ENCODE measurements at places on chromosomes 2 and 18. TPM values are rescaled to one million over a fixed set of nuclear protein-coding genes. Genes with fewer than 3 reads are reported as not detected.
A peak's percentile ranks its signal among the peaks of the same experiment; 100 is the strongest.

DCC gene
- 4.4 TPM for total RNA-seq

CD8B2 gene
- total RNA-seq, result 0.65 TPM

GRCh38 chr2:230503798-230504197 lies 87.8 kb downstream of the SP100 start:
- no peak for DNase-seq

DNA sequence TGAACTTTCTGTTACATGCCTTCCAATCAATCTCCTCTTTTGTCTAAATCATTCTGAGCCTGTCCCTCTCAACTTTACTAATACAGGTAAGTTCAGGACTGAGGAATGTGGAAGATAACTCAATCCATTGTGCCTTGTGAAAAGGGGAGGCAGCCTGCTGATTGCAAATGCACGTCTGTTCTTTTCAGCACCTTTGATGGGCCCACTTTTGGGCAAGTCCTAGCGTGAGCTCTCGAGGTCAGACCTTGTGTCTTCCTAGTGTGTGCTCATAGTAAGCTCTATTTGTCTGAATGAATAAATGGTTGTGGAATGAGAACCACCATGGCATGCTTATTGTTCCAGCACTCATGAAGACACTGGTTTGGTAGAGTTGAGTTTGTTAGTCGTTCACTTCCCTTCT lies 50.4 kb upstream of the REL start:
- DNase-seq, result no peak

DNA sequence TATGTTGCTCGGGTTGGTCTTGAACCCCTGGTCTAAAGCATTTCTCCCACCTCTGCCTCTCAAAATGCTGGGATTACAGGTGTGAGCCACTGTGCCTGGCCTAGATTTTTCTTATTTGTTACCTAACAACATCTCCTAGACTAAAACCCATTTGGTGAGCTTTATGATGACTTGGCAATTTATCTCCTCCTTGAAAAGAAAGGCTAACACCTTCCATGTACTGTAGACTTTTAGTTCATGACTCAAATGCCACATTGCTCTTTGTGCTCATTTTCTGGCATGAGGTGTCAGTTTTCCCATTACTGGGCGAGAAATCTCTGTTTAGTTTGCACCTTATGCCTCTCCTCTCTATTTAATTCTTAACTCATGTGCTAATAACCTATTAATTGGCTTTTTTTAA lies 12.3 kb upstream of the SERPINB5 start:
- DNase-seq, result no peak

DNA sequence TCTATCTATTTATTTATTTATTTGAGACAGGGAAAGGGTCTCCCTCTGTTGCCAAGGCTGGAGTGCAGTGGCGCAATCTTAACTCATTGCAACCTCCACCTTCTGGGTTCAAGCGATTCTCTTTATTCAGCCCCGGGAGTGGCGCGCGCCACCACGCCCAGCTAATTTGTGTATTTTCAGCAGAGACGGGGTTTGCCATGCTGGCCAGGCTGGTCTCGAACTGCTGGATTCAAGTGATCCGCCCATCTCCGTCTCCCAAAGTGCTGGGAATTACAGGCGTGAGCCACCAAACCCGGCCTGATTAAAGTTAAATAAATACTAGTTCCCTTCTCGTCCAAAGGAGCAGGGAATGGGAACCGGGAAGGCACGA lies 4.2 kb upstream of the CTDSP1 start:
- no peak for DNase-seq

GRCh38 chr18:73688851-73689711 lies 458.6 kb downstream of the FBXO15 start:
- no peak for DNase-seq

DNA sequence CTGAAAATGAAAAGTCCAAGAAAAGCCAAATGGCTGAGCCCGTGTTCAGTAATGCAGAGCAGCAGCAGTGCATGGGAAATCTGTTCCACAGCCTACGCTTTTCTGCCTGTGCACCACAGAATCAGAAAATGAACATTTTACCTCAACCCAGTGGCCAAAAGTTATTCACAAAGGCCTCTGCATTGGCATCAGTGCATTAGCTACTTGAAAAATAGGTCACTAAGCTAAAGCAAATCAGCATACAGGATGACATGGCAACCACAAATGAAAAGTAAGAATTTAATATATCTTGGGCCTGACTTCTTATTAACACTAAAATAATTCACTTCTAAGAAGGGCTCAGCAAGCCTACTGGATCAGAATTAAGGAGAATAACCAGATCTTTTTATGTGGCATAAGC lies 1145.3 kb upstream of the CHAC2 start:
- DNase-seq, result no peak

FIGN gene
- 8.0 TPM for total RNA-seq

DNA sequence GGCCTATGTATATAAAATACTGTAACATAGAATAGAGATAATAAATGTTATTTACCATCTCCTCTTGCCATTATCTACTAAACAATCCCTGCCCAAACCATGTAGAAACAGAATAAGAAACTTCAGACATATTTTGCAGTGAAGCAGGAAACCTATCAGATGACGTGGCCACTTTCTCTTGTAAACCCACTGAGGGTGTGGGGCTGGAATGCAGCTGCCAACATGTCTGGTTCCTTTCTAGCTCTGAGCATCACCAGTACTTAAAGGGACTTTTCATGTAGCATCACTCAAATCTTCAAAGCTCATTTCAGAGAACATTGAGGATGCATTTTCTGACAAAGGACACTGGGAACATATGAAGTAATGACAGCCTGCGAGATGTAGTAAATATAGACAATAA lies 251.8 kb downstream of the LPIN1 start:
- DNase-seq, result no peak

SLC11A1 gene
- 16.5 TPM for total RNA-seq

DNA sequence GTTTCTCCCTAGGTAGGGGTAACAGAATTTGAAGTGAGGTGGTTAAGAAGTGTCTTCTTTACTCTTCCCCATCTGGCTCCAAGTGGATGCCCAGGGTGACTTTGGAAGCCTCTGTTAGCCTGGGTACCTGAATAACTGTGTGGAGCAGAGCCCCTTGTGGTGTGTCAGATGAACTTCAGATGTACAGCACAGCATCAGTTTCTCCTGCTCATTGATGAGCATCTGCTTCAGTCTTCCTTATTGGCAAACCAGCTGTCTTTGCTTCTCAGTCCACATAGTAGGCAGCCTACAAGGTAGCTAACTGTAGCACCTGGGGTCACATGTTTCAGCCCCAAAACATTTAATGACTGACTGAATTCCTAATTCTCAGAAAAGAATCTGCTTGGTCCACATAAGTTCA lies 56.2 kb upstream of the ATP8B1 start:
- DNase-seq, result no peak

GRCh38 chr2:26702025-26702424 lies 9.5 kb downstream of the KCNK3 start:
- no peak for DNase-seq

- peak; percentile 73 for DNase-seq
Observed at GRCh38 chr2:177322801-177323261, 58.3 kb upstream of the NFE2L2 start.

- no peak for DNase-seq
Observed at GRCh38 chr2:31812051-31812798, 198.6 kb downstream of the MEMO1 start.

- DNase-seq, result no peak
Observed at GRCh38 chr2:239966853-239967552, 58.1 kb downstream of the NDUFA10 start.

GRCh38 chr18:75223687-75224347 lies 13.2 kb downstream of the TSHZ1 start:
- no peak for DNase-seq

GRCh38 chr2:127080938-127081755 lies 25.8 kb downstream of the BIN1 start:
- no peak for DNase-seq

DNA sequence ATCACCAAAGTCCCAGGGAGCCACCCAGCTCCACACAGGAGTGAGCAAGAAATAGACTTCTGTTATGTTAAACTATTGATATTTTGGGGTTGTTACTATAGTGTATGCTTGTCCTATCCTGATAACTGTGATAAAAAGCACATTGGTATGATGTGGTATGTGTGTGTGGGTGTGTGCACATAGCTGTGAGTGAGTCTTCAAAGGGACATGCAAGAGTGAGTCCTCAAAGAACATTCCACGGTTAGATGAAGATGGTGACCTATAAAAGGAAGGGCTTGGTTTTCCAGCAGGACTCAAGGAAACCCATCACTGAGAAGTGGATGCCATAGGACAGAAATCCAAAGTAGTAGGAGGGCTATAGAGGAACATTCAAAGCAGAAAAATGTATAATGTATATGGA lies 342.9 kb downstream of the TSN start:
- DNase-seq, result no peak

TSPYL6 gene
- total RNA-seq, result not detected

DNA sequence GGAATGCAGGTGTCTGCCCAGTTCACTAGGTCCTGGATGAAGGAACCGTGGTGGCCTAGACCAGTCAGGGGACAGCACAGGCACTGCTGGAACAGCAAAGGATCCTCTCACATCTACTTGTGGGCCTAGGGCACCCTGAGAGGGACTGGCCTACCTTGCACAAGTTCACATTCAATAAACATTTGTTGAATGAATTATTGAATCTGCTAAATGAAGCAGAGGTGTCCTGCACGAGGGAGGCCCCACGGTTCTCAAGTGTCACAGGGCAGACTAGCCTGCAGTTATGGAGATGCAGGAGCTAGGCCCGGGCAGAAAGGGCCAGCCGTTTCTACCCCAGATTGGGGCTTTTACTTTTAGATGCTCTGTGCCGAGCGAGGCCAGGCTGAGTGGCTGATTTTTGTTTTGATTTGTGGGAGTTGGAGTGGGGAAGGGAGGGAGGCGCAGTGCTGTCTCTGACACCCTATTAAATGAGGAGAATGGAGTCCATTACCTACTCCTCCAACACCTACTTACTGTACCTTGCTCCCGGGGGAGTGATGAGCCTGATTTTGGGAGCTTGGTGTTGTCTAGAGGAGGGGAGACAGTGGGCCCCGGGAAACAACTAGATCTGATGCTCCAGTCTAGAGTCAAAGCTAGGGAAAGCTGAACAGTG lies 18.4 kb downstream of the SH2D6 start:
- no peak for DNase-seq

DNA sequence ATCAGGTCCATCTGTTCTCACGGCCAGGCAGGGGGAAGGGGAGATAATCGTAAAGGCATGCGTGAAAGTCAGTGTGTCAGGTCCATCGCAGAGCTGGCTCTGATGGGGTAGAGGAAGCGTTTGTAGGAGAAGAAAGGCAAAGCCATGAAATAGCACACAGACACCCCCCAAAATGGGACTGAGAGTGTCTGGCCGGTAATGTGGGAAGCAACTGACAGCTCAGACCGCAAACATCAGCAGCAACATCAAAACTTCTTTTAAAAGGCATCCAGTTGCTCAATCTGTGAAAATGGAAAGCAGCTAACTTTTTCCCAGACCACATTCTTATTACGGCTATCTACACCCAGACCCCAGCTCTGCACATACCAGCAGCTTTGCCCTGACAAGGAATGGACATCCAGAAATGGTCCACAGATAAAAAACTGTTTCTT lies 232.6 kb downstream of the EN1 start:
- DNase-seq, result no peak

- no peak for DNase-seq
Observed at GRCh38 chr2:133382566-133382965, 185.7 kb downstream of the NCKAP5 start.

CD8A gene
- 10.9 TPM for total RNA-seq

C2orf15 gene
- 4.9 TPM for total RNA-seq

TDRD15 gene
- 0.10 TPM for total RNA-seq

DNA sequence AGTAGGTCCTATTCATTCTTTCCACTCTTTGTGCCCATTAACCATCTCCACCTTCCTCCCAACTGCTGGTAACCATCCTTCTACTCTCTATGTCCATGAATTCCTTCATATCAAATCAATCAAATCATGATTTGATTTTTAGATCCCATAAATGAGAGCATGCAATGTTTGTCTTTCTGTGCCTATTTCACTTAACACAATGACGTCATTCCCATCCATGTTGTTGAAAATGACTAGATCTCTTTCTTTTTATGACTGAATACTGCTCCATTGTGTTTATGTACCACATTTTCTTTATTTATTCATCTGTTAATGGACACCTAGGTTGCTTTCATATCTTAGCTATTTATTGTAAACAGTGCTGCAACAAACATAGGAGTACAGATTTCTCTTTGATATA lies 827.3 kb upstream of the NRXN1 start:
- DNase-seq, result no peak

NOL4 gene
- 10.5 TPM for total RNA-seq

DNA sequence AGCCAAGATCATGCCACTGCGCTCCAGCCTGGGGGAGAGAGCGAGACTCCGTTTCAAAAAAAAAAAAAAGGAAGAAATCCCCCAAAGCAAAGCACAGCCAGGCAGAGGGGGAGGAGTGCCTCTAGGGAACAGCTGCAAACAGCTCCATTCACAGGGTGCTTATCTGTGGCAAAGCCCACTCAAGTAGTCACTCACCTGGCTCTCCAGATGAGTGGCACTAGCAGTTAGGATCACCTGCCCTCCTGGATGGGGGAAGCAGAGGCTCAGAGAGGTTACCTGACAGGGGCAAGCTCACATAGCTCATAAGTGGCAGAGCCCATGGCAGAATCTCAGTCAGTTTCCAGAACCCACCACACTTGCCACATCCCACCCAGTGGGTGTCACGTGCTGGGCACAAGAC lies 30.3 kb downstream of the TFCP2L1 start:
- DNase-seq, result no peak

DNA sequence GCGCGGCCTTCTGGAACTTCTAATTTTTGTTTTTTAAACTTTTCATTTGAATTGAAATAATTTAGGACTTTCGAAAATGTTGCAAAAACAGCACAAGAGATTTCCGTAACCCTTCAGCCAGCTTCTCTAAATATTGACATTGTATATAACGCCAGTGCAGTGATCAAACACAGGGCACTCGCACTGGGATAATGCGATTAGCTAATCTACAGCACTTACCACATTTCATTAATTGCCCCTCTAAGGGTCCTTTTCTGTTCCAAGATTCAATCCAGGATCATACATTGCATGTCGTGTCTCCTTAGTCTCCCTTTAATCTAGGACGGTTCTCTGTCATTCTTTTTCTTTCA lies 343 bp upstream of the CD302 start:
- no peak for DNase-seq

- DNase-seq, result no peak
Observed at GRCh38 chr2:10552220-10552870, 104.2 kb upstream of the ODC1 start.

DNA sequence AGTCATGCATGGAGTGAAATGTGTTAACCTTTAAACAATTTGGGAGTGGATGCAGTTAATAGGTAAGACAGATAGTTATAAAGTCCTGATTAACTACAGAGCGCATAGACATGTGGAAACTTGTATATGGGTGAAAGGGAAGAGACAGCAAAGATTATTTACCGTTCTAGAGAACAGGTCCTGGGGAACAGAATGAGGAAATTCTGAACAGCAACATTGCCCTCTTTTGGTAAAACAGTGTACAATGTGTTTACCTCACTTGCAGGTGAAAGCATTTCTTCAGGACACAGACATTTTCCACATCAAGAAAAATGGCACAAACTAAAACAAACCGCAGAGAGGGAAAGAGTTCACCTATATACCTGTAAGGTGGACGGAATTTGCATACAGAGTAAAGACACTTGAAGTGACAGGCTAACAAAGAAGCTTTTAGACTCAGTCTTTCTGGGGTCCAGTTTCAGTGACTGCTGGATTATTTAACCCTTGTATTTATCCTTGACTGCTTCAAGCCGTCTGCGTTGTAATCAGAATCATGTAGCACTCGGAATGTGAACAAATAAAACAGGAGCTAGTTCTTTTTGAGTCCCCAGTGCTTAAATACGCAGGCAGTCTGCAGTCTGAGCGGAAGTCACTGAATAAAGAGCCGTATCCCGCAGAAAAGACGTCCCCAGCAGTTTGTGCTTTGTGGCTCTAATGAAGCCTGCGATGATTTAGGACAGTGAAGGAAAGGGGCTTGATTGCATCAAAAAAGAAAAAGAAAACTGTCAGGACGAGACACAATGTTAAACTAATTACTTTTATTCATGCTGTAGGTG lies 364.8 kb upstream of the GALNT5 start:
- DNase-seq, result no peak

FEV gene
- not detected for total RNA-seq

All from ureter (tissue), 1 donor.